Thoracic aorta (tissue), 2 donors: ENCODE measurements at places on chromosomes 12 and 14. TPM values are rescaled to one million over a fixed set of nuclear protein-coding genes. Genes with fewer than 3 reads are reported as not detected.

MAP1LC3B2 gene
- 1.5 TPM for total RNA-seq

DNA sequence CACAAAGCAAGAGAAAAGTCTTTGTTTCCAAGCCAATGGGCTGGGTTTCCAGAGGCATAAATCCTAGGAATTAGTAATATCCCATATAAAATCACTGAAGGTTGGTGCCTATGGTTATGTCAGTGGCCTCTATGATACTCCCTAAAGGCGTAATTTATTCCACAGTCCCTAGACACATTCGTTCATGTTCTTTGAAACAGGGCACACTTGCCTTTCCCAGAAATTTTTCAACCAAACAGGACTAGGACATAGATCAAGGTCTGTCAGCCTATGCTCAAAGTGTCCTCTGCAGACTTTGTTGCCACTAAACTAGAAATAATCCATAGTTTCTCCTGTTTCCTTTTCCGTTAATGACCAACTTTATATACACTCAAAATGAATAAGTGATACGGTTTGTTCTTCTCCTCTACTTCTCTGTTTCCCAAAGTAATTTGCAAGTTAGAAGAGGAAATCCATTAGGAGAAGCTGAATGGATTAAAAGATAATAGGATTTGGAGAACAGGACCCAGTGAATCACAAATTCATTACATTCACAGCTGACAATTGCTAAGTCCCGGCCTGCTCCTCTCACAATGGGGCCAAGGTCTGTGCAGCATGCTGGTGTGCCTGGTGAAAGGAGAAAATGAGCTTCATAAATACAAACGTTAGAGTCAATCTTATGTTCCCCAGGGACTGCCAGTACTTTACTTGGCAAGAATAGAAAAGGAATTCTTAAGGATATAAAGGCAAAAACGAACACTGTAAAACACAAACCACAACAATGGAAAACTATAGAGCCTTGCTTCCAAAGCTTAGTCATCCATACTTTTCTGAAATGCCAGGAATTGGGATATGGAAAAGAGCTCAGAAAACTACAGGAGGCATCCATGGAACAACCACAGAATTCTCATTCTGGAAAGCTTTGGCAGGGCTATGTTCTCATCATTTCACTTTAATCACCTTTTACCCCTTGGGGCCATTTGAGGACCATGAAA is 966.2 kb downstream of the NRXN3 start:
- H3K27ac ChIP-seq, result no peak overlapping the region
- no peaks in the 10 kb centered on the region for H3K4me1 ChIP-seq
- H3K4me3 ChIP-seq, result no peak overlapping the region

DNA sequence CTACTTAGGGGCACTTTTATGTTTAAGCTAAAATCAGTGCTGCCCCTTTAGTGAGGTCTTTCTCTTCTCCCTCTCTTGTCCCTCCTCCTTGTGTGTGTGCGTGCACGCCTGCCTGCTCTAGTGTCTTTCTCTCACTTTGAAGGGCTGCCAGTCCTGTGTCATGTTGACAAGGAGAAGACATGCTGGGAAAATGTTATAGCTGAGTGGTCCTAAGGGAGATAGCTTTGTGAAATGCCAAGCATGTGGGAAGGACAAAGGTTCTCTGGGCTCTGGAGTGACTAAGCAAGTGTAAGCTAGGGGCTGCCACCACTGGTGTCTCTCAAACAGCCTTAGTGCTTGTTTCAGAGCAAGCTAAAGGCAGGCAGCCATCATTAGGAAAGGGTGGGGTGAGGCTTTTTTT is 108.4 kb downstream of the EMP1 start:
- H3K4me1 ChIP-seq, result no peaks in the 10 kb centered on the region
- no peaks in the 10 kb centered on the region for H3K36me3 ChIP-seq
- H3K27ac ChIP-seq, result no peak overlapping the region
- H3K4me3 ChIP-seq, result no peak overlapping the region
- H3K27me3 ChIP-seq, result no peaks in the 10 kb centered on the region

ANKRD9 gene
- 56.3 TPM for total RNA-seq

- H3K27me3 ChIP-seq, result no peaks in the 10 kb centered on the region
- no peak overlapping the region for H3K4me3 ChIP-seq
- no peaks in the 10 kb centered on the region for H3K36me3 ChIP-seq
- no peak for DNase-seq
Measured at GRCh38 chr14:24690492-24690891, 56.5 kb upstream of the GZMB start.

DNA sequence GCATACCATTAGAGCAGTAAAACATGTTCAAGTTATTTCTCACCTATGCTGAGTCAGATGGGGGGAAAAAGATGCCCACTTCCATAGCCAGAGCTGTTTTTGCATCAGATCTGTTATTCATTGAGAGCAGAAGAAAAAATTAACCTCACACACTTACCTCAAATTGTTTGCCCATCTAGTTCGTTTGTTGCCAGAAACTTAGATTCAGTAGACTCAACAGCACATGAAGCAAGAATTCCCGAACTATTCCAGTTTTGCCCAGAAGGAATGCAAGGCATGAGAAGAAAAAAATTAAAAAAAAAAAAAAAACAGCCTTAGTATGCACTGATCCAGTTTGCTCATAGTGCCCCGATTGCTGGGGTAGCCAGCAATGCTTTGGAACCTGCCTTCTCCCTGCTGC is 12.4 kb upstream of the DPF3 start:
- H3K4me1 ChIP-seq, result peaks cover 54% of the 10 kb centered on the region
- H3K27me3 ChIP-seq, result no peaks in the 10 kb centered on the region
- no peak overlapping the region for H3K4me3 ChIP-seq
- H3K27ac ChIP-seq, result no peak overlapping the region
- H3K36me3 ChIP-seq, result no peaks in the 10 kb centered on the region
- DNase-seq, result no peak

DNA sequence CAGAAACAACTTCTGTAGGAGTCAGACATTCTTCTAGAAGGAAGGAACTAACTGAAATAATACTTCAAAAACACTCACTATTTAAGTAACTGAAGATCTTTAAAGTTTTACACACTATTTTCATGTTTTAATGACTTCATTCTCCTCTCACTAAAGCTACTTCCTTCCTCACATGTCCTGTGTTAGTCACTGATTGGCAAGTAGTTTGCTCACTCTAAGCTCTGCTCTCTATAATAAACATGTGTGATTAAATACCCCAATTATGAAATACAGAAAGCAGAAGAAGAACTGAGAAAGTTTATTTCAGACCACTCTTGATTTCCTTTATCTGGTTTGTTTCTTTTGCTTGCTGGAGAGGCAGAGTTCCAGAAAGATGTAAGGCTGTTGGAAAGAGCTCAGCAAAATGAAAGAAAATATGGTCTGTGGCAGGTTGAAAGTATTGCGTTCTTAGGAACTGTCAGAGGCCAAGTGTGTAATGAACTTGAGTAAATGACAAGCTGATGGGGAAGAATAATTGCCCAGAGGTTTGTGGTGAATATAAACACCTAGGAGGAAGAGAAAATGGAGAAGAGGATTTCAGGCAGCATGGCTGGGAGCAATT is 522.0 kb upstream of the SEL1L start:
- H3K27me3 ChIP-seq, result no peaks in the 10 kb centered on the region
- no peak for DNase-seq
- no peak overlapping the region for H3K4me3 ChIP-seq
- H3K4me1 ChIP-seq, result peaks cover 7% of the 10 kb centered on the region
- no peaks in the 10 kb centered on the region for H3K36me3 ChIP-seq

DNA sequence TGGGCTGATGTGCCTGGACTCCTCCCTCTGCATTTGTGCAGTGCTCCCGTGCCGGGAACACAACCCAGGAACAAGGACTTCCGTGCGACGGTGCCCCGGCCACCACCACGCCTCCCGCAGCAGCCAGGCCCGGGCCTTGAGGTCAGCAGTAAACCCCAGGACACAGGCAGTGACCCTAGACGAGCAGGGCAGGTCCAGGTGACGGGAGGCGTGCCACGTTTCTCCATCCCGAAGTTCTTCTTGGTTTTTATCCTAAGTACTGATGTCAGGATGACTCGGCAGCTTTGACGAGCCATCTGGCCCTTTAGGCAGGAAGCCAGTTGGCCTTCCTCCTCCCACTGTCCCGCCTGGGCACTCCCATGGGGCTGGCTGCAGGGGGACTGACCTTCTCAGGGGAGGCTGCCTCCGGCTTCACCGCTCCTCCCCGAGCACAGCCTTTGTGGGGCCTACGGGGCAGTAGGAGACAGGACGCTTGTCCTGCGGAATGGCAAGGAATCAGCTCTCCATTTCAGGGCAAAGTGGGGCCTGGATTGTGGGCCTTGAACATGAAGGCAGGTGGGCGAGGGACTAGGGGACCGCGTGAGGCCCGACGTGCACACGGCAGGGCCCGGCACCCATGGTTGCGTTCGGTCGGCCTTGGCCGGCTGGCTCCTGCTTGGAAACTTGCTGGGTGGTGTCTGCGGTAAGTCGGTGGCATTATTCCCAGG is 94.1 kb downstream of the FBXL14 start:
- H3K27ac ChIP-seq, result no peak overlapping the region
- no peak for DNase-seq
- H3K36me3 ChIP-seq, result no peaks in the 10 kb centered on the region
- no peaks in the 10 kb centered on the region for H3K27me3 ChIP-seq
- peaks cover 8% of the 10 kb centered on the region for H3K4me1 ChIP-seq

- H3K27me3 ChIP-seq, result no peaks in the 10 kb centered on the region
- no peak for DNase-seq
- no peak overlapping the region for H3K27ac ChIP-seq
- peaks cover 22% of the 10 kb centered on the region for H3K36me3 ChIP-seq
- H3K4me1 ChIP-seq, result peaks cover 50% of the 10 kb centered on the region
- H3K4me3 ChIP-seq, result no peak overlapping the region
Measured at GRCh38 chr12:50129290-50129689, 17.3 kb downstream of the COX14 start.

CISTR gene
- total RNA-seq, result not detected
